ENCODE measurements at places on chromosomes 5 and 9.

- no peak for DNase-seq
Observed at GRCh38 chr5:131846536-131846935, 49.7 kb upstream of the FNIP1 start.

GRCh38 chr9:20980832-20981455, 50.5 kb downstream of the HACD4 start:
- DNase-seq = no peak

- DNase-seq = no peak
Observed at GRCh38 chr5:153623124-153623523, 132.7 kb downstream of the GRIA1 start.

GRCh38 chr5:58462154-58462553, 2.3 kb upstream of the PLK2 start:
- DNase-seq = no peak

- DNase-seq = no peak
Observed at GRCh38 chr5:110878115-110878514, 139.3 kb downstream of the SLC25A46 start.

GRCh38 chr5:97078958-97079743, 63.3 kb downstream of the LIX1 start:
- DNase-seq = no peak

- DNase-seq = no peak
Observed at GRCh38 chr9:98094316-98094715, 24.7 kb downstream of the TRIM14 start.

GRCh38 chr5:10243660-10244240, 5.9 kb downstream of the ATPSCKMT start:
- no peak for DNase-seq

GRCh38 chr5:142472306-142472951, 147.6 kb upstream of the SPRY4 start:
- DNase-seq = no peak

DNA sequence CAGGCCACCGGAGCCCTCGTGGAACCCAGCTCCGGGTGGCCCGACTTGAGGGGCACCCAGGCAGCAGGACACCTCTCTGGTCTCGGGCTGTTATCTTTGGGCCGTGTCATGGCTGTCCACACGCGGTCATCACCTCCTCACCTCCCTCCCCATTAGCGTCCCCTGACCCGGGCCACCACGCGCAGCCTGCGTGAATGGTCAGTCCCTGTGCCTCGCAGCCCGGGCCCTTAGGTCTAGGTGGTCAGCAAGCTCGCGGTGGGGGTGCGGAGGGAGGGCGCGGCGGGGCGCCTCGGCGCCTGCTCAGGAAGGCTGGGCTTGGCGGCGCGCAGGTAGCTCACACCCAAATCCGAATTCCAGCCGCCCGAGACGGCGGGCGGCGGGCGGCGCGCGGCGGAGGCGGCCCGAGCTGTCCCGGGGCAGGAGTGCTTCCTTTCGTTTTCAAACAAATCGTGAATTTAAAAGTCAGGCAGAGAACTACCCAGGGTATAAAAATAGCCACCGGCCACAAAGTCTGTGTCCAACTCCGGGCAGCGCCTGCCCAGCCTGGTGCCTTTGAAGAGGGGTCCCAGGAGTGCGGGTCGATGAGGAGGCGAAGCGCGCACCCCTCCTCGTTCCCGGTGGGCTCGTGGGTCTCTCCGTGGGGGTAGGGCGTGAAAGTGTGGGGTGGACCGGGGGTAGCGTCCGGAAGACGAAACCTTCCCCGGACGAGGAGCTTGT, 1.0 kb upstream of the RXRA start:
- DNase-seq = no peak

- DNase-seq = no peak
Observed at GRCh38 chr9:138101444-138102234, 224.1 kb downstream of the CACNA1B start.

- DNase-seq = no peak
Observed at GRCh38 chr5:155878991-155879575, 447.9 kb upstream of the SGCD start.

DNA sequence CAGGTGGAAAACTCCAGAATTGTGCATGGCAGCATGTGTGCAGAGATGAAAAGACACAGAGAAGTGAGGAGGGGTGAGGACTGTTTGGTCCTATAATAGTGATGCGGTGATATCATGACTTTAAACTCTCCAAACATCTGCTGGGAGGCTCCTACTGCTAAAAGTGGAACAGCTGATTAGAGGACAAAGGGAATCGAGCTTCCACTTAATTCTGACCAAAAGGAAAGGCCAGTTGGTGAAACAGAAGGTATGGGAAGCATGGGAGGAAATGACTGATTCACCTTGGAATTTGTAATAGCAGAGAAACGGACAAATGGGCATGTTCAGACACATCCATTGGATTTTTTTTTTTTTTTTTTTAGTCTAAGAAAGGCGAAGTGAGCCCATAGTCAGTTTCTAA, 67.5 kb upstream of the MAMDC2 start:
- no peak for DNase-seq

- no peak for DNase-seq
Observed at GRCh38 chr9:83238871-83239640, 176.1 kb upstream of the RASEF start.

DNA sequence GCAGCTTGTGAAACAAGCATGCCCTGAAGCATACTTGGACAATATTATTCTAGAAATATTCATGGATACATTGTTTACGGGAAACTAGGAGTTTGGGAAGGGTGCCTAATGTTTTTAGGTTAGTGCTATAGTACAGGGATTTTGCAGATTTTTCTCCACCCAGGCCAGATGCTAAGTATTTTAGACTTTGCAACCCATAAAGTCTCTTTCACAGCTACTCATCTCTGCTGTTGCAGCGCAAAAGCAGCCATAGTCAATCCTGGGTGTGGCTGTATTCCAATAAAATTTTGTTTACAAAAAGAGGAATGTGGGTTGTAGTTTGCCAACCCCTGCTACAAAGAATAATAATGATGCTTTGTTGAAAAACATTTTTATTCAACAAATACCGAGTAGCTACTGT, 106.2 kb downstream of the CEMIP2 start:
- no peak for DNase-seq

DNA sequence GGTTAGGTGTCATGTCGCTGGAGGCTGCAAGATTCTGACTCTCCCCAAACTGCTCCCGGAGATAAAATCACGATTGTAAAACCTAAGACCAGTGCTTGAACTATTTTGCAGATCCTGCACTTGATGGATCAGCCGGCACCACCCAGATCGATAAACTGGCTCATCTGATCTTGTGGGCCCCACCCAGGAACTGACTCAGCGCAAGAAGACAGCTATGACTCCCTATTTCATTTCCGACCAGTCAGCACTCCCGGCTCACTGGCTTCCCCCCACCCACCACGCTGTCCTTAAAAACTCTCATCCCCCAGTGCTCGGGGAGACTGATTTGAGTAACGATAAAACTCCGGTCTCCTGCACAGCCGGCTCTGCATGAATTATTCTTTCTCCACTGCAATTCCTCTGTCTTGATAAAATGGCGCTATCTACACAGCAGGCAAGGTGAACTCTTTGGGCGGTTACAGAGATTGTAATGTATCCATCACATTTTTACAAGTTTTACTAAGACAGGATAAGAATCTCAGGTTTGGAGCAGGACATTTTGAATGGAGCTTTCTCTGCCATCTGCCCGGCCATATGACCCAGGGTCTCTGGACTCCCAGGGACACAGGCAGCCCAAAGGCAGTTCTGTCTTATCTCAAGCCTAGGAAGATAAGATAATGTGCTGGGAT, 10.6 kb upstream of the PPP1R26 start:
- DNase-seq = peak; percentile 25

DNA sequence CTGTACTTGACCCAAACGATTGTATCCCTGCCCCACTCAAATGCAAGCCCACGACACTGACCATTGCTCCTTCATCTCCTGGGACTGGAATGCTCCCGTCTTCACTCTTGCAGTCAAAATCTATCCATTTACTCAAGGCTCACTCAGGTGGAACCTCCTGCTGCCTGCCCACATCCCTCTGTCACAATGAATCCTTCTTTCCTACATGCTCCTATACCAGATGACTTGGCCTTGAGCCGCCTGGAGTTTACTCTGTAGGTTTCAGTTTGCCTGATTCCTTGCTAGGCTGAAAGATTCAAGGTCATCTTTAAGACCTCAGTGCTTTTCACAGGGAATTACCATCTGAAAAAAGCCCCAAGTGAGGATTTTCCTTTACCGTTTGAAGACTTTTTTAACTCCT, 264.1 kb downstream of the GLIS3 start:
- no peak for DNase-seq

- no peak for DNase-seq
Observed at GRCh38 chr9:125966466-125966865, 219.3 kb downstream of the PBX3 start.

DNA sequence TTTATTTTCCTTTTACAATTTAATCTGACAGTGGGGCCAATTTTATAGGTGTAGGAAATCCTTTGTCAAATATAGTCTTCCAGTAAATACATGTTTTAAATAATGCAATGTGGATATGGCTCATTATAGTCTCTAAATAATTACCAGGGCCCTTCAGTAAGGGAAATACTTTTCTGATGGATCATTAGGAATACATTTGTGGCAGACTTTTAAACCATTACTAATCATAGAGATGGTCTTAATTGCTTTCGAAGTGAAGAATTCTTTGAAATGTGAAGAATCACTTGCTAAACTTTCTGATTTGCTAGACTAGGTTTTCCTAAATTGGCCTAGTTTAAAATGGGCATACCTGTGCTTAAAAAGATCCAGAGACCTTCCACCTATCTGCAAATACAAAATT, 105.6 kb upstream of the ELL2 start:
- no peak for DNase-seq

- DNase-seq = no peak
Observed at GRCh38 chr5:1871441-1871840, 11.3 kb downstream of the IRX4 start.

DNA sequence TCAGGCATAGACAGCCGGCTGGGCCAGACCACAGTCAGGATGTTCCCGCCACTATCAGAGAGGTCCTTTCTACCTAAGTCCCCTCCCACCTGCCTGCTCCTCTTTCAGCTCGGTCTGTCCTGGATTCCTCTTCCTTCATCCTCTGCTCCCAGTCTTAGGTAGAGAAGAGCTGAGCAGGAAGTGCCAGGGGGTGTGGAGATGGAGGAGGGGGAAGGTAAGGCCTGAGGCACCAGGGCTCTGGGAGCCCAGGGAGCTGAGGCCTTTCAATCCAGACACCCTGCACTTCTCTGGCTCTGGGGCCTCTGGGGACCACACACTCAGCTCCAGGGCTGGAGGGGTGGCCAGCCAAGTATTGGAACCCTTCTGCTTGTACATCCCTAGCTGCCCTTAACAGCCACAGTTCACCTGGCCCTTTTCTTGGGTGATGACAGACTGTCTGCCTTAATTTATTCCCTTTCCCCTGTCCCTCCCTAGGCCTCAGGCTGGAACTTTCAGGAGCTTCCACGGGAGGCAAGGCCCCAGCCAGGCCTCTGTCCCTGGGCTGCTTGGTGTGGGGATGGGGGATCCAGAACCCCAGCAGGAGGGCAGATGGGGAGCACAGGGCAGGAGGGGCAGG, 15.6 kb downstream of the IRF1 start:
- no peak for DNase-seq

- no peak for DNase-seq
Observed at GRCh38 chr5:172455511-172456061, 1.3 kb upstream of the SH3PXD2B start.

GRCh38 chr5:6328173-6328572, 50.2 kb downstream of the MED10 start:
- DNase-seq = no peak

DNA sequence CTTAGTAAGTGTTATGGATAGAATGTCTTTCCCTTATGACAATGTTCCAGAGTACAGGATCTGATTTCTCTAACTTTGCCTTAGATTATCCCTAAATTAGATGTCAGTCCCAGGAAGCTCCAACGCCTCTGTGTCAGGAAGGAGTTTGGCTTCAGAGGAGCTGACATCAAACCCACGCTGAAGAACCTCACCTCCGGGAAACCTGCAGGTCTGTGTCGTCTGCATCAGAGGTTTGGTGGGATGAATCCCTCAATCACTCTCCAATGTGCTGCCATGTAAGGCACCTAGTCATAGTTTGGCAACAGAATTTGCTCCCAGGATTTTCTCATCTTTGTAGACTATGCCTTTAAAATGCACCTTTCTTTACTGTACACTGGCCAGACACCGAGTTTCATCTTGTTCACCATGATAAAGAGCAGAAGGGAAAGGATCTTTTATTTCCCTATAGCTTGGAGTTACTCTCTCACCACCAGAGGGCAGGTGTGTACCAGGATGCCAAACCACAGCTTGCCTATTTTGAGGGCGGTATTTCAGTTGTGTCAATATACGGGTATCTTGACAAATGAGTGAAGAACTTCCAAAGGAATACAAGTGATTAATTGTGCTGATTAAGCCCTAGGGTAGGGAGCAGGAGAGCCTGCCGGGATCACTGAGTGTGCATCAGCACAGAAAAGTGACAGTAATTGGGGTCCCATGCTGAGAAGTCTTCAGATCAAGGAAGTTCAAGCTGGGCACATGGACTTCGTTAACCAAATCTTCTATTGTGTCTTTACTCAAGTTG, 23.4 kb downstream of the MINAR2 start:
- DNase-seq = peak; percentile 65

DNA sequence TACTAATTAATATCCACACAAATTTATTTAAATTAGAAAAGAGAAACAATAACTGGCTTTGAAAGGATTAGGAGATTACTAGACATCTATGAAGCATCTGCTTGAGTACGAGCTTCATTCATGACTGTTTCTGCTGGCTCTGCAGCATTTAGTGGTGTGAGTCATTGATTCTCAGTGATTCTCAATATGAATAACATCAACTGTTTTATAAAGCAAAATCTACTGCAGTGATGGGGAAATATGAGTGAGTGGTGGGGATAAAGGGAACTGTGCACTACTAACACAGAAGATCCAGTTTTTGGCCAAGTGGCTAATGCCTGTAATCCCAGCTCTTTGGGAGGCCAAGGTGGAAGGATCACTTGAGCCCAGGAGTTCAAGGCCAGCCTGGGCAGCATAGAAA, 8.4 kb downstream of the FNBP1 start:
- DNase-seq = no peak

DNA sequence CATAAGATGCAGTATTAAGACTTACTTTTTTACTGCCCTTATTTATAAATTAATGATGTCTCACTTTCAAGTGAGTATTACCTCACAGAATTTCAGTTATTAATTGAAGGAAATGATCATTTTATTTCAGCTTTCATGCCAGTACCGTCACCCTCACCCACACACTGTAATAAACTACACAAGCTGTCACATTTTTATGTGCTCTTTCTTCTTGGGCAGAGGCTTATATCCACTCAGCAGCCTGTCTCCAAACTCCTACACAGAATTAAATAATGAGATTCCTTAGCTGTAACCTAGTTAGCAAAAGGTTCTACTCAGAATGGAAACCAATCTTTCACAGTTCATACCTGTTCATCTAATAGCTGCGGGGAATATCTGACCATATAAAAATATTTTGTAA, 1915.8 kb upstream of the CDH6 start:
- no peak for DNase-seq

All from nucleus accumbens (tissue), 56 donors.